ENCODE measurements at places on chromosomes 7 and 10.

GRCh38 chr10:124997771-124998623, 56.1 kb downstream of the ZRANB1 start:
- DNase-seq, result no peak

DNA sequence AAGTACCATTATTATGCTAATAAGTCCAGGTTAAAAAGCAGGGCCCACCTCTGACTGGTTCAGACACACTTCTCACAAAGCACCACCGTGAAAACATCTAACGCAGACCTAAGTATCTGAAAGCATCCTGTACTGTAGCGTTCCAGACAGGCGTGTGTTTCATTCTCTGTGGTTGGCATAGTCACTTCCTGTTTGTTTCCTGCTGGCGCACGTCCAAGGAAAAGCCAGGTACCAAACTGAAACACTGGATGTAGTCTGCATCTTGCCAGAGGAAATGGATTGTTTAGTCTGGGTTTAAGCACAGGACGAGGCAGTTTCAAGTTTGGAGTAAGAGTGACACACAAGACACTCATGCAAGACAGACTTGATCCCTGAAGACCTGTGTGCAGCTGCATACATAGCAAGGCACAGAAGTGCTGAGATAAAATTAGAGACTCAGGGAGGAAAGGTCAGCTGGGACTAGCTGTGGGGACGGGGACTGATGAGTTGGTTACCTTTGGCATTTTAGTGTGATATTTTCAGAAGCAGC, 23.3 kb downstream of the BPGM start:
- peak; percentile 68 for DNase-seq

GRCh38 chr7:140448781-140449480, 30.4 kb downstream of the MKRN1 start:
- DNase-seq, result no peak

DNA sequence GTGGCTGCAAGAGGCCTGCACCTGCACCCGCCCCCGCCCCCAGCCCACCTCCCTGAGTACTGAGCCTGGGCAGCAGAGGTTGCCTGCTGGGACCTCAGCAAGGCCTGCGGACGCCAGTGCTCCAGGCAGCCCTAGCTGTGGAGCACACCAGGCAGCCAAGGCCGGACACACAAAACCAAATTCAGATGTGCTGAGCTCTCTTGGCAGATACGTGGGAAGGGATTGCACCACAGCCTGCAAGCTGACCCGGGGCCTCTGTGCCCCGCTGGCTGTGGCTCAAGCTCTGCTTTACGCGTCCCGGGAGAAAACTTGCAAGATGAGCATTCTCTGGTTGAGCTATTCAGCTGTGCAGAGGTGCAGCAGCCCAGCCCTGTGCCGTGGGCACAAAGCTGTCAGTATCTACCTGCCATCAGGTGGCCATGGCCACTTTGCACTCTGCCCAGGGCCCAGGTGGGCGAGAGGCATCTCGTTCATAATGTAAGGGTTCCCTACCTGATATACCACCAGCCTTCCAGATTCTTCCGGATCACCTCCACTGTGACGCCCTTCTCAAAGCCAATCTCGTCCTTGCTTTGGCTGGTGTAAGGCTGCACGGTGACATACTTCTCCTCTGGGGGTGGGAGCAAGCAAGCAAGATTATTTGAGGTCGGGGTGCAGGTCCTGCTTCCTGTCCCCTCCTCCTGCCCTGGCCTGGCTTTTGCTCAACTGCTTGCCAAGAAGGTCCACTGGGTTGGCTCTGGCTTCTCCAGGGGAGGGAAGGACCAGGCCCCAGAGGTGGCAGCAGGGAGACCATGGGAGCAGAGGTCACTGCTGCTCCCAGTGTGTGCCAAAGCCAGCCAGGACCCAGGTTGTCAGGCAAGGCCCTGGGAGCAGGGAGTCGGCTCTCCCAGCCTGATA, 123.4 kb downstream of the NEURL1 start:
- no peak for DNase-seq

- DNase-seq, result no peak
These were observed 7.4 kb downstream of the PRPS1L1 start for GRCh38 chr7:18020138-18020715.

- no peak for DNase-seq
These were observed 431.2 kb upstream of the AUTS2 start for GRCh38 chr7:69166979-69167516.

GRCh38 chr10:17025444-17026295, 103.9 kb downstream of the CUBN start:
- DNase-seq, result no peak

- no peak for DNase-seq
These were observed 106.8 kb downstream of the GLRX3 start for GRCh38 chr10:130243015-130243414.

GRCh38 chr7:116173051-116174028, 37.0 kb upstream of the TES start:
- no peak for DNase-seq

GRCh38 chr10:68208424-68209042, 23.4 kb downstream of the ATOH7 start:
- DNase-seq, result no peak

GRCh38 chr7:39459636-39460035, 106.6 kb upstream of the YAE1 start:
- DNase-seq, result no peak

DNA sequence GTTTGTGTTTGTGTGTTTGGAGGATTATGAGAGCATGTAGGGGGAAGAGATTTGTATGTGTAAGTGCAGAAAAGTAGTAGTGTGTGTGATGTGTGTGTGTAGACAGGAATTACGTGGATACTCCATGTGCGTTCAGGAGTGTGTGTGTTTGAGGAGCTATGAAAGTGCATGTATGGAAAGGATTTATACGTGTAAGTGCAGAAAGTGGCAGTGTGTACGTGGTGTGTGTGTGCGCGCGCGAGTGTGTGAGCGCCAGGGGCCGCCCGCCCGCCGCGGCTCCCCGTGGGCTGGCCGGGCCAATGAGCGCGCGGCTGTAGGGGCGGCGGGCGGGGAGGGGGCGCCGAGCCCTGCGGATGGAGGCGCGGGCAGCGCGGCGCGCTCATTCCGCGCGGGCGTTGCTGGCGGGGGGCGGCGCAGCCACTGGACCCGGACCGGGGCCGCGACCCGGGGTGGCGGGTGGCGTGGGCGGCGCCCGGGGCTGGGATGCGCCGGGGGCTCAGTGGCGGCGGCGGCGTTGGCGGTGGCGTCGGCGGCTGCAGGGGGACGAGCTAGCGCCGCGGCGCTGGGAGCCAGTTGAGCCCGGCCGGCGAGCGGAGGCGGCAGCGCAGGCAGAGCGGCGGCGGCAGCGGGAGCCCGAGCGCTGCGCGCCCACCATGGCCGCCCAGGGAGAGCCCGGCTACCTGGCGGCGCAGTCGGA, at the start of gene BICC1:
TSS of gene BICC1 (plus strand) at position 382 of the 697 bp plus-strand sequence. CDS start at position 654, 272 bp downstream.
- DNase-seq, result no peak

DNA sequence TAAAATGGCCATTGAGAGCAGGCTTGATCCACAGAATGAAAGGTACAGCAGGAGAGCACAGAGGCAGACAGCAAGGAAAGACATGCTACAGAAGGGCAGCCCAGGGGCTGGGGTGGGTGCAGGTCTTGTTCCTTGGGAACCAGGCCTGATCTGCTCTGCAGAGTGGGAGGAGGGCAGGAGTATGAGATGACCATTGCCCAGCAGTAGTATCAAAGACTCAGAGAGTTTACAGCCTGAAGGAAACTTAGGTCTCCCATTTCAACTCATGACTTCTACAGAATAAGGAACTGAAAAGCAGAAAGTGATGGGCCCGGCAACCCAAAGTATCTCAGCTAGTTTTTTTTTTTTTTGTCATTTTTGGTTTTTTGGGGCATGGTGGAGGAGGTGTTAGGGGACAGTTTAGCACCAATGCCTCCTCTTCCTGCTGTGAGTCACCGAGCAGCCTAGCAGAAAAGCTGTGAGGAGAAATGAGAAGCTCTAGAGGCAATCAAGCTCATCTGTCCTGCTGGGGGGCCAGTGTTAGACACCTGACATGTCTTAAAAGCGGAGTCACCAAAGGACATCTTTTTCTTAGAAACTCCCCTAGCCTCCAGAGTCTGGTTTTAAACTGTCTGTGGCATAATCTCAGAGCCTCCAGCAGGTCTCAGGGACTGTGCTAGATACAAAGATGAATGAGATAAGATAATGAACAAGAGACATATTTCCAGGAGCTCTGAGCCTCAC, 34.3 kb upstream of the HERPUD2 start:
- no peak for DNase-seq

Data from stimulated activated CD4-positive, alpha-beta T cell treated with anti-CD3 and anti-CD28 coated beads, Interleukin-1b, Interleukin-23, amount 100 ng/mL, for 1 hour (primary cell).